Gastroesophageal sphincter (tissue), 4 donors: ENCODE measurements at places on chromosomes 16 and 17. TPM values are rescaled to one million over a fixed set of nuclear protein-coding genes. Genes with fewer than 3 reads are reported as not detected.
A peak's percentile ranks its signal among the peaks of the same experiment; 100 is the strongest.

ATP1B2 gene
- total RNA-seq: 3.6 TPM

GRCh38 chr16:83747936-83748335 is 59.8 kb upstream of the HSBP1 start:
- no peak overlapping the region for H3K27ac ChIP-seq
- H3K4me3 ChIP-seq: no peak overlapping the region
- H3K4me1 ChIP-seq: no peaks in the 10 kb centered on the region
- ATAC-seq: no peak

CDH13 gene
- 4.2 TPM for total RNA-seq

DNA sequence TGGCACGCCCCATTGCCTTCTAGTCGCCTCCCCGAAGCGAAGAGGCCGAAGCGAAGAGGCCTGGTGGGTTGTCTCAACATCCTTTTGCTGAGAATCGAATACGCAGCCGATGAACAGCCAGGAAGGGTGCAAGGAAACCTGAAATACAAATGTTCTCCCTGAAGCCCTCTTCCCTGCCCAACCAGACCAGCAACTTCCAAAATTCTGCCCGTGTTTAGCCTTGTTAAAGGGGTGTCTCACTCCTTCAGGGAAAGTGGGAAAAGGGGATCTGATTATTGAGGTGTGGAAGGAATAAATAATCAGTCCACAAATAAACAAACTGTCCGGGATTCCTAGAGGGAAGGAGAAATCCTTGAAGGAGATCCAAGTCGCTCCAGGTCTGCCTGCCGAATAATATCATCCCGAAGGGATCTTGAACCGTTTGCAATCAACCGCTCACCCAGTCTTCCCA is 1.4 kb upstream of the FOXC2 start:
- H3K36me3 ChIP-seq: no peaks in the 10 kb centered on the region
- H3K27ac ChIP-seq: no peak overlapping the region
- no peaks in the 10 kb centered on the region for H3K4me1 ChIP-seq
- H3K4me3 ChIP-seq: no peak overlapping the region
- no peak for ATAC-seq

ENPP7 gene
- 0.27 TPM for total RNA-seq

CRYBA1 gene
- total RNA-seq: not detected

DNA sequence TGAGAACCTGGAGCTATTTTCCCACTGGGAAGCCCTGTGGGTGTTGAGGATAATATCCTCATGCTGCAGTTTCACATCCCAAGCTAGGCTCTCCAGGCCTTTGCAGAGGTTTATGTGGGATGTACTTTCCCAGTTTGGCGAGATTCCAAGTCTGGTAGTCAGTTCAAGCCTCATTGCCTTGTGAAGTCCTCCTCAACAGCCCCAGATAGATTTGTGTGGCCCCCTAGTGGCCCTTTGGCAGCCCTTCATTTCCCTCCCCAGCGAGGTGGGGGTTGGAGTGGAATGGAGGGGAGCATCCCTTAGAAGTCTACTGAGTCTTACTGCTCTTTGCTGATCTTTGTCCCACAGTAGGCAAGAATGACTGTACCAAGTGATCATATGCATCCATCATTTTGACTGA is 137.9 kb downstream of the CDH11 start:
- ATAC-seq: no peak
- no peak overlapping the region for H3K4me3 ChIP-seq
- peaks cover 38% of the 10 kb centered on the region for H3K36me3 ChIP-seq
- no peaks in the 10 kb centered on the region for H3K27me3 ChIP-seq
- H3K27ac ChIP-seq: no peak overlapping the region

- no peaks in the 10 kb centered on the region for H3K36me3 ChIP-seq
- no peaks in the 10 kb centered on the region for H3K4me1 ChIP-seq
- peaks cover 16% of the 10 kb centered on the region for H3K27me3 ChIP-seq
- no peak for ATAC-seq
- H3K27ac ChIP-seq: no peak overlapping the region
Measured at GRCh38 chr16:55871411-55872038, 3.6 kb downstream of the CES5A start.

BAHCC1 gene
- total RNA-seq: 17.5 TPM

DNA sequence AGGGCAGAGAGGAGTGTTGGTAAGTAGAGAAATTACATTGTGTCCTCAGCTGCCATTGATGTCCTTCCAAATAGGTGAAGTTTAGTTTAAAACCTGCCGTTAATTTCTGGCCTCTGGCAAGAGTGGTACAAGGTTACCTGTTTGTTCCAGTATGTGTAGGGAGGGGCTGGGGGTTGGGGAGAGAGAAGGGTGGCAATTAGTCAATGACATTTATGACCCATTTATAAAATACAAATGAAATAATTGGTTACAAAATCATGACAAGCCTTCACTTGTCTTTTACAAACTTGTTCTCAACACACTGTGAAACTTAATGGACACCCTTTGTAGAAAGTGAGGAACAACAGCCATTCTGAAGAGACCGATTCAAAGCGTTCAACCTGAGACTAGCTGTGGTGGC is 281.0 kb downstream of the FTO start:
- no peaks in the 10 kb centered on the region for H3K27me3 ChIP-seq
- ATAC-seq: no peak
- H3K4me1 ChIP-seq: no peaks in the 10 kb centered on the region
- H3K36me3 ChIP-seq: no peaks in the 10 kb centered on the region
- H3K4me3 ChIP-seq: no peak overlapping the region

KRTAP2-3 gene
- not detected for total RNA-seq

- H3K27me3 ChIP-seq: no peaks in the 10 kb centered on the region
- H3K36me3 ChIP-seq: no peaks in the 10 kb centered on the region
- ATAC-seq: no peak
- H3K4me3 ChIP-seq: no peak overlapping the region
- peaks cover 36% of the 10 kb centered on the region for H3K4me1 ChIP-seq
- H3K27ac ChIP-seq: no peak overlapping the region
Measured at GRCh38 chr17:15404106-15405057, 63.0 kb upstream of the TEKT3 start.

DNA sequence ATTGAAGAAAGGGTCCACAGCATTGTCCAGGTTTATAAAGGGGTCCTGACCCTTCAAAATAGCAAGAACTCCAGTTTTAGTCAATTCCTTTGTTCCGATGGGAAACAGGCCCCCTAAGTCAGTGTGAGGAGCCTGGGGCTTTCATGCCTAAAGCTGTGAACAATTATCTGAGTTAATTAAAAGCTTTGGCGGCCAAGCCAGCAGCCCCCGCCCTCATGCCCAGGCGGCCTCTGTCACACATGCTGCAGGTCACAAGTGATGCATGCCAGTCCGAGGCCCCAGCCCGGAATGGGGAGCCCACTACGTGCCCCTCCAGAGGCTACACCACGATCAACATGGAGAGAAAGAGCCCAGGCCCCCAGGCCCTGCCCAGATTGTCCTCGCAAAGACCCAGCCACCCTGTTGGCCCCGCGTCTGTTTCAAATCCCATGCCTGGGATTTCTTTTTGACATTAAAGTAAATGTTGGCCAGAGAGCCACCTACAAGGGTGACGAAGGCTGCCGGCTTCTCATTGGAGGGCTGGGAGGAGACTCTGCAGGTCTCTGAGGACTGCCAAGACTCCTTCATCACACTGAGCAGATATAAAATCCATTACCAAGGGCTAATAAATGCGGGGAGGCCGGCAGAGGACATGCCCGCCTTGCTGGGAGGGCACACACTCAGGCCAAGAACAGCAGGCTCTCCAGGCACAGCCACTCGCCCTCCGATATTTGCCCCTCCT is 14.5 kb upstream of the PITPNM3 start:
- H3K4me3 ChIP-seq: no peak overlapping the region
- no peaks in the 10 kb centered on the region for H3K27me3 ChIP-seq
- no peaks in the 10 kb centered on the region for H3K36me3 ChIP-seq
- ATAC-seq: peak; percentile 67

TNFSF13 gene
- total RNA-seq: 14.5 TPM

DNA sequence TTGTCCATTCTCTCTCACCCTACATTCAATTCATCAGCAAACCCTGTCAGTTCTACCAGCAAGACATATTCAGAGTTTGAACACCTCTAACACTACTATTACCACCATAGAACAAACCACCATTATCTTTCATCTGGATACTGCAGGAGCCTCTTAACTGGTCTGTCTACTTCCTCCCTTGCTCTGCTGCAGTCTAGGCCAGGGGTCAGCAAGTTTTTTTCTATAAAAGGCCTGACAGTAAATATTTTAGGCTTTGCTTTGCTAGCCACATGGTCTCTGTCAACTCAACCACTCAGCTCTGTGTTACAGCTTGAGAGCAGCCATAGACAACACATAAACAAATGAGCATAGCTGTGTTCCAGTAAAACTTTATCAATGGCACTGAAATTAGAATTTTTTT is 13.8 kb downstream of the KCTD19 start:
- no peaks in the 10 kb centered on the region for H3K4me1 ChIP-seq
- H3K4me3 ChIP-seq: no peak overlapping the region
- ATAC-seq: no peak
- H3K27me3 ChIP-seq: peaks cover 21% of the 10 kb centered on the region
- no peak overlapping the region for H3K27ac ChIP-seq

- peaks cover 38% of the 10 kb centered on the region for H3K4me1 ChIP-seq
- peak overlapping the region; percentile 59 for H3K4me3 ChIP-seq
- no peaks in the 10 kb centered on the region for H3K36me3 ChIP-seq
Measured at GRCh38 chr16:12802661-12803060, 1.0 kb downstream of the CPPED1 start.

ABCA6 gene
- 35.8 TPM for total RNA-seq

DNA sequence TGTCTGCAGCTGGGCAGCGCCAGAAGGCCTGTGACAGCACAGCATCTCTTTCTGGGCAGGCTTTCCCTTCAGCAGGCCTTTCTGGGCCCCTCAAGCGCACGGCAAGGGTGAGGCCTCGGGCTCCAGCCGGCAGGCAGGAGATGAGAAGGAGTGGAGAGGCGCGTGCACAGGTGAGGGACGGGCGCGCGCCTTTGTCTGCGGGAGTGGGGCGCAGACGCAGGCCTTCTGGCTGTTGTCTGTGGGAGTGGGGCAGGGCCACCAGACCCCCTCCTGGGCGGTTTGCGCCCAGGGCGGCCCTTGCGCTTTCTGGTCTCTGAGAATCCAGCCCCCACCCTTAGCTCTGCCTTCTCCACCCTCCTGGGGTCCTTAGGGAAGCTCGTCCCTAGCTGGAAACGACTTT is 6.5 kb downstream of the ZNF205 start:
- no peaks in the 10 kb centered on the region for H3K4me1 ChIP-seq
- peaks cover 74% of the 10 kb centered on the region for H3K36me3 ChIP-seq
- ATAC-seq: no peak

C16orf89 gene
- total RNA-seq: 21.0 TPM
